ENCODE measurements at places on chromosomes 5 and 9.
A peak's percentile ranks its signal among the peaks of the same experiment; 100 is the strongest.

DNA sequence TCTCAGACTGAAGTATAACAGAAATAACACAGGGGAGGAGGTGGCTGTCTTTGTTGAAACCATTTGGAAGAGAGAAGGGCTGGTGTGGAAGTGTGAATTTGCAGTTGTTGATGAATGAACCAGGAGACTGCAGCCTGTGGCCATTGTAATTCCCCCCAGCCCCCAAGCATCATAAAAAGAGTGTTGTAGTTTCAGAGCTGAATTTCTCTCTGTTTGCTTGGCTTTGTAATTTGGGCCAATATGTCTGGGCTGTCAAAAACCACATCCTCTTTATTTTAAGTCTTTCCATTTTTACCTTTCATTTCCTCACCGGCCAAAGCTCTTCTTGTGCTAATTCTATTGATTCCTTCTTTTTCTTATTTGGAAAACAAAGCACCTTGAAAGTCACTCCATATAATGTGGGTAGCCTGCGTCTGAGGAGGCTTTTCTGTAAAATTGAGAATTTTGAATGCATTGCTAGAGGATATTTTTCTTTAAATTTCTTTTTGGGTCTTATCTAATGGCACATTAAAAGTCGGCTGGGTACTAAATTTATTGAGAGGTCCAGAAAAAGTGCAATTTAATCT, 383.3 kb downstream of the OSTF1 start:
- DNase-seq, result no peak

DNA sequence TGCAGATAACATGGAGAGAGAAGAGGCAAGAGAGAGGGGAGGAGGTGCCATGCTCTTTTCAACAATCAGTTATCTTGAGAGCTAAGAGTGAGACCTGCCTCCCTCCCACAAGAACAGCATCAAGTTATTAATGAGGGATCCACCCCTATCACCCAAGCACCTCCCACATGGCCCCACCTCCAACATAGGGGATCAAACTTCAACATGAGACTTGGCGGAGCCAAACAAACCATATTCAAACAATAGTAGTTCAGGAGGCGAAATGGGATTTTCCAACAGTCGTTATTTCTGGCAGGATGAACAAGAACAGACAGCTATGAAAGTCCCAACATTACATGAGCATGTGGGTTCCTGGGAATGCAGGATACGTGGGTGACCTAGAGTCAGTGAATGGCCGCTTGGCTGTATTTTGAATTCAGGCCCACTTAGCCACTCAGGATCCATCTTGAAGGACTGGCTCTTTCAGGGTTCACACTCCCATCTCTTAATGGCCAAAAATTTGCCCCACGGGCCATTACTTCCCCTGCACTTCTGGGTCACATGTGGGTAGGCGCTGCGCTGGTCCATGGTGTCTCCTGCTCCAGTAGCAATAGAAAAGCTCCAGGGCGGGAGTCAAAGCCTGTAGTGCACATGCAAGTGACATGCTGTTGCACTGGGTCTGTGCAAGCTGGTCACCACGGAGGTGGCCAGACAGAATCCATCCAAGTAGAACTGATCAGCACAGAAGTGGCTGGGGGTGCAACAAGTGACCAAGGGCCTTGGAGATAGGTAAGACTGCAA, 7.1 kb upstream of the FAF2 start:
- no peak for DNase-seq

DNA sequence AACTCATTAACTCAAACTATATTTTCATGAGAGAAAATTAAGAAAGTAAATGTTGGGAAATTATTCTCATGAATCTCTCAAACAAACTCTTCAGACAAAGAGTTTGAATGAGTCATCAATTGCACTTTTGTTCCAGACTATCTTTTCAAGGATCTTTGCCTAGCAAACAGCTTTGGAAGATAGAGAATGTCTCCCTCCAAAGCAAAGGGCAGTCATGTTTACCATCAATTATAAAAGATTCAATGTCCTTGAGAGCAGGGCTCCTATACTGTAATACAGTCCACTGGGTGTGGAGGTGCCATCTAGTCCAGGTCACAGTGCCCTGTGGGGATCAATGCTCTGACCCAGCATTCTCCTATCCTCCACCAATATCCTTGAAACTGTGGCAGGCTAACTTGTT, 1429.3 kb downstream of the EFNA5 start:
- no peak for DNase-seq

DNA sequence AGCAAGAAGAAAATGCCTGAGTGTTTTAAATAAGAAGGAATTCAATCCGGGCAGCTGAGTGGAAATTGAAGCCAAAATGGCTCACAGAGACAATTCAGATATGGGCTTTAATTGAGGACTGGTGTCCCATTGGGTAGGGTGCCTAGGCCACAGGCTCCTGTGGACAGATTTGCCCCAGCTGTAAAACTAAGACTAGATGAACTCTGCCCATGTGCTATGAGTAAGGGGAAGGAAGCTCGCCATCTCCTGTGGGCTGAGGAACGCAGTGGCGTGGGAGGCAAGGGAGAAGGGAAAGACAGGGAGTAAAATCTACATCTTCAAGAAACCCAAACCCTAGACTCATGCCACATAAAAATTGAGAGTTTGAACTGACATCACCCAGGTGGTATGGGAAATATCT, 66.1 kb downstream of the KLHL3 start:
- no peak for DNase-seq

DNA sequence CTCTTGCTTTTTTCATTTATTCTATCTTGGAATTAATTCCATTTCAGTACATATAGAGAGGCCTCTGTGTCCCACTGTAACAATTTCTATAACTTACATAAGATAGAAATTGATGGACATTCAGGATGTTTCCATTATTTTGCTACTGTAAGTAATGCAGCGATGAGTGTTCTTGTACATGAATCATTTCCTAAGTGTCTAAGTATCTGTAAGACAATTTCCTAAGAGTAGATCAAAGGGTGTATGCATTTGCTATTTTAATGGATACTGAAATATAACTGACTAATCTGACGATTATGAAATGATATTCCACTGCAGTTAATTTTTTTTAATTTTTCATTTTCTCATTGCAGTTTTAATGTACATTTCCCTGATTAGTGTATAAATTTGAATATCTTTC, 23.0 kb upstream of the RBM22 start:
- no peak for DNase-seq

GRCh38 chr5:58459146-58460001, 512 bp downstream of the PLK2 start:
- peak; percentile 10 for DNase-seq

GRCh38 chr5:53882006-53882675, 321.7 kb downstream of the NDUFS4 start:
- no peak for DNase-seq

GRCh38 chr5:3778000-3778550, 182.4 kb downstream of the IRX1 start:
- no peak for DNase-seq

DNA sequence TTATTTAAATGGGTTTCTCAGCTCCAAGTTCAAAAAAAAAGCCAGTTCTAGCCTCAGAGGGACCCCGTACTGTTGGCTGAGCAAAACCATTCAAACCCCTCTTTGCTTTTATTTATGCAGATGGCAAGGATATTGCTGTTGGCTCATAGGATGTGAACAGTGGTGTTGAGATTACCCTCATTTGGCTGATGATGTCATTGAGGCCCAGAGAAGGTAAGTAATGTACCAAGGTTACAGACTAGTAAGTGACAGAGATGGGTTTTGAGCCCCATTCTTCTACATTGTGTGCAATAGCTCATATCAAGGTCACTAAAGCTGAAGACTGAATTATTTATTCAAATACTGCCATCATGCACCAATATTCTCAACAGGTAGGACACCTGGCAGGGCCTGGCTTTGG, 122.2 kb upstream of the PCA3 start:
- no peak for DNase-seq

DNA sequence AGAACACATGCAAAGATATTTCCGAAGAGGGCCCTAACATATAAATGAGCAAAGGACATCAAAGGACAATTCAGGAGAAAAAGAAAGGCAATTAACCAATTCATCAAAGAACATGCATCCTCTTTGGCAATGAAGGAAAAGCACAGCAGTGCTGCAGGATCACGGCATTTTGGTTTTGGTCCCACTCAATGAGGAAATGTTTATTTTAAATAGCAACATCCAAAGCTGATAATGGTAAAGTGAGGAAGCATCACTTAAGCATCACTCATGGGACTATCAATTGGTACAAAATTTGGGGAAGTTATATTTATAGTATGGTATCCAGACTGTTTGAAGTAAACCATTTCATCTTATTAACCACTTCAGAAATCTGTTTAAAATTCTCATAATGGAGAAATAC, 5.5 kb upstream of the CXCL14 start:
- DNase-seq, result no peak

DNA sequence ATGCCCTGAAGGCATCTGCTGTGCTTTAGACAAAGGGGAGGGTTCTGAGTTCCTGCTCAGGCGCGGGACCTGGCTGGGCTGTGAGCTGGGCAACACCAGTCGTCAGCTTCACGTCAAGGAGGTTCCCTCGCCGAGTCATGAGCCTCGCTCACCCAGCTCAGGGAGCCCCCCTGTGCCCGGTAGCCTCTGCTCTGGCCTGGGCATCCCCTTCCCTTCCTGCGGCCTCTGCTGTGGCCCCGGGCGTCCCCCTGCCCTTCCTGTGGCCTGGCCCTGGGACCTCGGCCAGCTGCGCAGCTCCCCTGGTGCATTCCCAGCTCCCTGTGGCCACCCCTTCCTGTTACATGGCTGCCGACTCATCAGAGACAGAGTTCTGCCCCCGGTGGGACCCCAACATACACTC, 29.8 kb downstream of the TERT start:
- no peak for DNase-seq

DNA sequence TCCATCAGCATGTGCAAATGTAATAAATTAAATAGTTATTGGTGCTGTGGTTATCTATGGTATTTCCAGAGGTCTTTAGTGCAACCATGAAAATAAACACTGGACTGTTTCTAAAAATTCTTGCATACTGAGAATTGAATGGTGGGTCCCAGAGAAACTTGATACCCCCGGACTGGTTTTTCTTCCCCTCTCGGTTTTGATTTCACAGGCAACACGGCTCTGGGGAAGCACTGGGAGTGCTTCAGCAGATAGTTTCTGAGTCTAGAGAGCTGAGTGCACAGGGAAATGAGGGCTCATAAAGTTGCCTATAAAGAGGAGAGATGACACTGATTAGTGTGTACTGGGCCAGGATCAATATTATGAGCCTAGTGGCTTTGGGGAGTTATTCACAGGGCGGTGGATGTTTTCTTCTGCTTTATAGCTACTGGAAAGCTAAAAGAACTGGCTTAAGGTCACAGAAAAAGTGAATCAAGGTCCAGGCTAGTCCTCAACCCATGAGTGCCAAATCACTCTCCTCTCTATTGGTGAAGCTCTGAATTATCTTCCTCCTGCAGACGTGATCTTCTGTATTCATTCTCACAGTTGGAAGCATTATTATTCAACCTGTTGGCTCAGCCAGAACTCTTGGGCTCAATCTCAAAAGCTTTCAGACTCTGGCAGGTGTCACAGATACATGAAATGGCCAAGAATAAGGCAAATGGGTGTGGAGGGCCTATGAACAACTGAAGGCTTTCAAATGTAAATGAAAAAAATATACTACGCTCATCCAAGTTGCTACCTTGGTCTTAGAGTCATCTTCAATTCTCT, 170.2 kb upstream of the HMHB1 start:
- no peak for DNase-seq

DNA sequence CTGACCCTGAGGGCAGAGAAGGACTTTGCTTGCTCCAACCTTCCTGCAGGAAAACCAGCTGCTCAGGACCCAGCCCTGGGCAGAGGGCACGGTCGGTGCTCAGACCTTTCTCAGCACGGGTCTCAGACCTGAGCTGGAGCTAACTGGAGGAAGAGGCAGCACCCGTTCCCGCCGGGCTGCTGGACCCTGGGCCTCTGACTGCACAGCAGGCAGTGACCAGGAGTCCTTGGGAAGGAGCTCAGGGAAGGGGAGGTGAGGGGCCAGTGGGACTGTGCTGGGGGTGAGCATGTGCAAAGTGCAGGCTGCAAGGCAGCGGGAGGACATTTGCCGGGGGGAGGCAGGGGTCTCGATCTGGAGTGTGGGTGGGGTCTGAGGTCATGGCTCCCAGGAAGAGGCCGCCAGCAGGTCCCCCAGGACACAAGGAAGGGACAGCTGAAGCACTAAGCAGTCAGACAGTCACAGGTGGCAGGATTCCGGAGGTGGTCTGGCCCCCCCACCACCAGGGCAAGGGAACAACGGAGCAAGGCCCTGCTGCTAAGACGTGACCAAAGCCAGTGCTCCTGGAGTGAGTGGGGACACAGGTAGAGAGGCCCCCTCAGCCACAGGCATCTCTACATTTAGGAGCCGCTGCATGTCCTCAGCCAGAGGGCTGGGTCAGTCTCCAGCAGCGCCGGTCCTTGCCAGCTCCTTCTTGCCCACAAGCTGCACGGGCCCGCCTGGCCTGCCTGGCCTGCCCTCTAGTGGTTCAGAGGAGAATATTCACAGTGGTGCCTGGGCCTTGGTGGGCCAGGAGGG, 4.8 kb upstream of the DPM2 start:
- no peak for DNase-seq

GRCh38 chr5:176466245-176466871, 18.2 kb downstream of the FAF2 start:
- no peak for DNase-seq

DNA sequence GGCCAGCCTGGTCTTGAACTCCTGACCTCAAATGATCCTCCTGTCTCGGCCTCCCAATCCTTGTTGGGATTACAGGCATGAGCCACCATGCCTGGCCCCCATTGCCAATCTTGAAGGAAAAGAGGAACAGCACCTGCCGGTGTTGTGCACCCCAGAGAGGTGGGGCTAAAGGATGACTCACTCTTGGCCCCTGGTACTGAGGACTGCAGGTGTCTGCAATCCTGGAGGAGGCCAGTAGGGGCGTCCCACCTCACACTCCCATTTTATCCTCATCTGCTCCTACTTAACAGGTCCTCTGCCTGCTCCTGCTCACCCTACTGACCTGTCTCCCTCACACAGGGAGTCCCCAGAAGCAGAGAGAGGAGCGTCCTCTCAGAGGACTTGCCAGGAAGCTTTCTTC, 390.4 kb downstream of the ARHGEF28 start:
- DNase-seq, result no peak

DNA sequence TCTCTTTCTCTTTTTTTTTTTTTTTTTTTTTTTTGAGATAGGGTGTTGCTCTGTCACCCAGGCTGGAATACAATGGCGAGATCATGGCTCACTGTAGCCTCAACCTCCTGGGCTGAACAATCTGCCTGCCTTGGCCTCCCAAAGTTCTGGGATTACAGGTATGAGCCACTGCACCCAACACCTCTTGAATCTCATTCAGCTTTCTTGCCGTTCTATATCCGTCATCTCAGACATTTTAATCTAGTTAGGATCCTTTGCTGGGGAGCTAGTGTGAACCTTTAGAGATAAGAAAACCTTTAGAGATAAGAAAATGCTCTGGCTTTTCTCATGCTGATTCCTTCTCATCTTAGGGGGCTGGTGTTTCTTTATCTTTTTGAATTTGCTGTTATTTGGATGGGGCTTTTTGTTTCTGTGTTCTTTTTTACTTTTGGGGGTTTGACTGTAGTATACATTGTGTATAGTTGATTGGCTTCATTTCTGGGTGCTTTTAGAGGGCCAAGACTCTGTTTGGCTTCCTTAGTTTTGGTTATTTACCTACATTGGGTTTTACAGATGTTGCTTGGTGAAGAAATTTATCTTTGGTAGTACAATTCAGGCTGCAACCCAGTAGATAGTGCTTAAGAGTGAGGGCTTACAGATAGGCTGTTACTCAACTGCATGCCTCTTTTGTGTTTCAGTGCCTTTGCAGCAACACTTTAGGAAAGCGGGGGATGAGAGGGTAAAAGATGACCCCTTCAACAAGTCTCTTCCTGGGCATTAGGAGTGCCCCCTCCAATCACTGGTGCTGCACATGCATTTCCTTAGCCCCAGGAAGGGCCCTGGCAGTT, 41.9 kb upstream of the SLC36A1 start:
- no peak for DNase-seq

Measured in activated T-helper 9 cell treated with anti-CD3 and anti-CD28 coated beads, Interleukin-2, amount 50 U/mL, for 16 hours (primary cell).